ENCODE measurements at places on chromosomes 6 and 20.
A peak's percentile ranks its signal among the peaks of the same experiment; 100 is the strongest.

DNA sequence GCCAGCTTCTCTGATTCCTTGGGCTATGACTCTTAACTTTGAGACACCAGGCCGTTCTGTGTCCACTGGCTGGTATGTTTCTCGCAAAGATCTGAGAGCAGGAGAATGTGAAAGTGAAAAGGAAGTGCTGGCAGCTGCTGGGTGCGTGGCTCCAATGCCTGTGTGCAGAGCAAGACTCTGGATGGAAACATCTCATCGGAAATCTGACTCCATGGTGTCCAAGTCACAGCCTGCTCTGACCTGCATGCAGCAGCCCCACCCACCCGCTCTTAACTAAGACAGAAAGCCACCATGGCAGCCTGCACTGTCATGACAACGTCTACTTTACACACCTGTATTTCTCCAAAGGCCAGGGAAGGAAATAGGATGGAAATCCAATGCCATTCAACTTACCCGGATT is 66.3 kb upstream of the MPC1 start:
- no peak for DNase-seq

- DNase-seq, result peak; percentile 85
Observed at GRCh38 chr20:33862709-33863403, 51.7 kb downstream of the CHMP4B start.

- DNase-seq, result no peak
Observed at GRCh38 chr6:84501315-84501714, 263.1 kb downstream of the TBX18 start.

DNA sequence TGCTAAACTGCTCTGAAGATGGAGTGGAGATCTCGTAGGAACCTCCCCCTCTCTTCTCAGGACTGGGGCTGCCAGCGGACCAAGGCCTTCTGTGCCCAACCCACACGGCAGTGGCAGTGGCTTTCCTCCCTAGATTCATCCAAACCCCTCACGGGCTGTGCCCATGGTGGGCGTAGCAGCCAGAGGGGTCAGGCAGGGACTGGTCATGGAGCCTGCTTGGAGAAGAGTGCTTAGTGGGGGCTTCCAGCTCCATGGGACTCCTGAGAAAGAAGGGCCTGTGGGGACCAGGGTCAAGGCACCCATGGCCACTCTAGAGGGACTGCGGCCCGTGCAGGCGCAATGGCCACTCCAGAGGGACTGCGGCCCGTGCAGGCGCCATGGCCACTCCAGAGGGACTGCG is 86.6 kb downstream of the TAF4 start:
- no peak for DNase-seq

DNA sequence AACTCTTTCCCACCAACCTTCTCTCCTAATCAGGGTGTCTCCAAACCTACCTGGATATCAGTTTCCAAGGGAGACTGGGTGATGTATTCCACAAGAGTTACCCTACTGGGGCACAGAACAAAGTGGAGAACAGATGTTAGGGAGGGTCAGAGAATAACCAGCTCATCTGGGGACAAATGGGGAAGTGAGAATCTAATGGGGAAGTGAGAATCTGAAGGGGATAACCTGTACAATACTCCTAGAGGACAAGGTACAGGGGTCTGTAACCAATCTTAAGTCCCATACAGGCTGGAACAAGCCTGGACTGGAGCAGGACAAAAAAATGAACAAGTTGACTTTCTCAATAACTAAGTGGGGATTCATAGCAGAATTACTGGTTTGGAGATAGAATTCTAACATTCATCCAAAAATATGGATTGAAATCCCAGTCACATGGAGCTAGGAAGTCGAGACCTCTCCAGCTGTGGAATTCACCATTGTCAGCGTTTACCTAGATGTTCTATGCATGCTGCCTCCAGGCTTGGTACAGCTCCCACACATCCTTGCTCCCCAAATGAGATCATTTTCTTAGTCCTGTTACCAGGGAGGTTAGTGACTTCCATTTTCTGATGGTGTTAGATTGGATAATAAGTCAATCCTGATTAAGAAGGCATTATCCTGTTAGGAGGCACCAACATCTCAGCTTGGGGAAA is 214.8 kb upstream of the MOCS1 start:
- no peak for DNase-seq

GRCh38 chr20:31652917-31653396 is 15.2 kb downstream of the COX4I2 start:
- DNase-seq, result no peak

DNA sequence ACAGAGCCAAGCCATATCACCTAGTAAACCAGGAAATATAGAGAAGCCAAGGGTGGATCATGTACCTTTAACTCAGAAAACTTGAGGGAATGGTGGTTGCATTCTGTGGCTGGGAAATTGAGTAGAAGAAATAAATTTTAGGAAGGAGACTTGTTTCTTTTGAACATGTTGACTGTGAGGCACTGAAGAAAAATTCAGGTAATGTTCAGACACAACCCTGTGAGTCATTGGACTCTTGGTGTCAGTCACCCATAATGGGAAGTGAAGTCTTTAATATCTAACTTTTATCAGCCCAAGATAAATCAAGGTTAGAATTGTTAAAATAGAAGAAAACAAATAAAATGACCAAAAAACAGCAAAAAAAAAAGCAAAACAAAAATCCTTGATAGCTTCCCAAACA is 98.8 kb upstream of the GRIK2 start:
- DNase-seq, result no peak

DNA sequence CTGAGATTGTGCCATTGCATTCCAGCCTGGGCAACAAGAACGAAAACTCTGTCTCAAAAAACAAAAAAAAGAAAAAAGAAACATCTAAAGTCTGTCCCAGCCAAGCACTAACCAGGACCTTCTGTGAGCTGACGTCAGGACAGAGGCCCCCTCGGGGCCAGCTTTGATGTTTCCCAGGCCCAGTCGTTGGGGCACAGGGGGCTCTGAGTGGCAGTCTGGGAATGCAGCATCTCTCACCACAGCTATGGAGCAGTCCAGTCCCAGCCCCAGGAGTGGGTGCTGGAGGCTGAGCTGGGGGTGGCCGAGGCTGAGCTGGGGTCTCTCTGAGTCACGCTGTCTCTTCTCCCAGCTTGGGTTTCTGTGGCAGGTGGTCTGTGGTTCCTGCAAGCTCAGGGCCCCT is 46.0 kb upstream of the SRF start:
- no peak for DNase-seq

- no peak for DNase-seq
Observed at GRCh38 chr20:49697071-49697470, 16.6 kb downstream of the B4GALT5 start.

DNA sequence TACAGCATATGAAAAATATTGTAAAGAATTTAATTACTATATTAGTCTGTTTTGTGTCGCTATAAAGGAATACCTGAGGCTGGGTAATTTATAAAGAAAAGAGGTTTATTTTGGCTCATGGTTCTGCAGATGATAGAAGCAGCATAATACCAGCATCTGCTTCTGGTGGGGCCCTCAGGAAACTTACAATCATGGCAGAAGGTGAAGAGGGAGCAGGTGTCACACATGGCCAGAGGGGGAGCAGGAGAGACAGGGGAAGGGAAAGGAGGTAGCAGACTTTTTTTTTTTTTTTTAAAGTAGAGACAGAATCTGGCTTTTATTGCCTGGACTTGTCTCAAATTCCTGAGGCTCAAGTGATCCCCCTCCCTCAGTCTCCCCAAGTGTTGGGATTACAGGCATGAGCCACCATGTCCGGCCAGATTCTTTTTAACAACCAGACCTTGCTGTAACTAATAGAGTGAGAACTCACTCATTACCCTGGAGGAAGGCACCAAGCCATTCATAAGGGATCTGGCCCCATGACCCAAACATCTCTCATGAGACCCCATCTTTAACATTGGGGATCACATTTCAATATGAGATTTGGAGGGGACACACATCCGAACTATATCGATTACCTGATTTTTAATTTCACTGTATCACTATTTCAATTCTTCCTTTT is 64.6 kb downstream of the MAN1A1 start:
- no peak for DNase-seq

Data from femur (tissue), 1 donor.